ENCODE measurements at places on chromosomes 3 and 15.

DNA sequence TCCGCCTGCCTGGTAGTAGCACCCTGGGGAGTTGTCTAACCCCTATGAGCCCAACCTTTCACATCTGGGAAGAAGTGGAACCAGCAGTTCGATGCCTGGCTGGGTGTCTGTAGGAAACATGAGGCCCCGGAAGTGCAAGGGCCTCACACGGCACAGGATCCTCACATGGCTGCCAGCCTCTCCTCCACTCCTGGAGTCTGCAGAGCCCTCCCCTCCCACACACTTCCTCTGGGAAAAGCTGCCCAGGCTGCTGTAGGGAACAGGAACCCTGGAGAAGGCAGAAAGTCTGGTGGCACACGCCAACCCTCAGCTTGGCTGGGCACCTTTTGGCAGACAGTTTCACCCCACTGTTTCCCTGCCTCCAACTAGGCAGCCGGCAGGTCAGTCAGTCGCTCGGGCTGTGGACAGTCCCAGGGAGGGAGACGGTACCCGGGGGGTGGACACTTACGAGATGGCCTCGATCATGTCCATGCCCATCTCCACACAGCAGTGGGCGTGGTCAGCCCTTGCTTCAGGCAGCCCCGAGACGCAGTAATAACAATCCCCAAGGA lies 118.4 kb downstream of the ADCY5 start:
- DNase-seq, result no peak

GRCh38 chr3:60935709-60936108 lies 315.5 kb downstream of the FHIT start:
- DNase-seq, result no peak

DNA sequence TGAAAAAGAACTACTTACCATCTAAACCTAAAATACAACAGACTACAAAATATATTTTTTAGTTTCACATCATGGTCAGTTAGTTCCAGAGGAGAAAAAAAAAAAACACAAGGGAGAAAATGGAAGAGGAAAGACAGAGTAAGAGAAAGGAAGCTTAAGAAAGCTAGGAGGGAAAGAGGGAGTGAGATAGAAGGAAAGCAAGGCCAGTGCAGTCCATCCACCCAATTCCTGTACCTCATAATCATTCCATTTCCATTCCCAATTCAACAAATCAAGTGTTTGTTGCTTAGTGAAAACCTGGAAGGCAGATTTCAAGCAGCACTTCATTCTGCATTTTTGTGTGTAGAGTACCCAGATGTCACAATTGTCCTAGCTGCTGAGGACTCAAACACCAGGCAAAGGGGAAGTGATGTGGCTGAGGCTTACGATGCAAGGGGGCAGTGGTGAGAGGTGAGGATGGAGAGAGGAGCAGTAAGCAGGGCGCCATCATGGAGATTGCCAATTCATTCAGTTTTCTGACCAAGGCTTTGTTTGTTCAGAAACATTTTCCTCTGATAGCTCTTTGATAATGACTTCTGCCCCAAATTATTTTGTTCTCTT lies 83.6 kb upstream of the GSK3B start:
- DNase-seq, result no peak

DNA sequence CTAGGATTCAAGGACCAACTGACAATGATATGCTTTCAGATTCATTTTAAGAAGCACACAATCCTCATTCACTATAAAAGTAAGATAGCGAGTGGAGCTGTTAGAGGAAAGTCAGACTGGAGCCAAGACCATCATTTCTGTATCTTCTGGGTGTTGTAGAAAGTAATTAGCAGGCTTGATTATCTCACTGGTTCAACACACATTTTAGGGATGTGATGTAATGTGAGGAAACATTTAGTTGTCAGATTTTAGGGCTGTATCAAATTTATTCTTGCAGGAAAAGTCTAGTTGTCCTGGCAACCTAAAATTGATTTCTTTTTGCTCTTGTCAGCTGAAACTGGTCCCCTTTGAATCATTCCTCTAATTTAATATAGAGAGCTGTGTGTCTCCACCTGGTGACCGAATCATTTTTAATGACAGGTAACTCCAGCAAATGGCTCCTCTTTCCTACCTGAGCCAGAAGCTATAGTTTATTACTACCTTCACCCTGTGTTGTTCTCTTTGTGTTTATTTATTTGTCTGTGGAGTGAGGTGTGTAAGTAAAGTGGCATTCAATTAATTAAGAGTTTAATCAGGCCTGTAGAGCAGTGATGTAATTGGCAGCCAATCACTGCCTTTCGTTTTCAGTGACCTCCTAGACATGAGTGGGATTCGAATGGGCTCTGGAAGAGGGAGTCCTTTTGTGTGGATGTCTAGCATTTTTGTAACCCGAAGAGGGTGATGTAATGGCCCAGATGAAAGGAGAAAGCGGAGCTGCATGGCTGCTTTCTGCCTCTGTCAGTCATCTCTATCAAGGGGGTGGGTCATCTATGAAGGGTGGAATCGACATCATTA lies 125.8 kb downstream of the LPP start:
- DNase-seq, result no peak

GRCh38 chr3:129065016-129065719 lies 4.6 kb downstream of the GP9 start:
- no peak for DNase-seq

DNA sequence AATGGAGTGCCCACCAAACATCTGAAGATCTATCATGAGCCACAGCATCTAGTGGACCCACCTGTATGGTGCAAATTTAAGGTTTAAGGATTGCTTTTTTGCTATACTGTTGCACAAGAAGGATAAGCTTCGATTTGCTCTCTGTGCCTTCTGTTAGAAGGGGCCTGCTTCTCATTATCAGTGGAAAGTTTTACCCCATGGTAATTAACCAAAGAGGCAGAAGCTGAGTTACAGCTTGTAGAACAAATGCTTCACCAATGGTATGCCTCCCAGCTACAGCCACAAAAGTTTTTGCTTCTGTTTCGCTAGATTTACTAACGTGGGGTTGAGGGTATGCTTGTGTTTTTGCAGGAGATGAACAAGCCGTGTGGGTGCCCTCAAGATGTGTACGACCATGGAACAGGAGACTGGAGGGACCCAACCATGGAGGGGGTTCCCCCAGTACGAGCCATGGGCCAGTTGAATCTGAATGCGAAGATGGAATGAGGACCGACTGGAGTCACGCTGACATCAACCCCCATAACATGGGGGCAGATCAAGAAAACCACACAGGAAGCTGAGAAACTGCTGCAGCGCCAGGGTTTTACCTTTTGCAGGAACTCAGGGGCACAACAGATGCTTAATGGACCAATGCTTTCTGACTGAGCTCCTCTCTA lies 43.5 kb downstream of the ACAD9 start:
- DNase-seq, result no peak

GRCh38 chr15:92480361-92480760 lies 86.7 kb downstream of the ST8SIA2 start:
- DNase-seq, result no peak

DNA sequence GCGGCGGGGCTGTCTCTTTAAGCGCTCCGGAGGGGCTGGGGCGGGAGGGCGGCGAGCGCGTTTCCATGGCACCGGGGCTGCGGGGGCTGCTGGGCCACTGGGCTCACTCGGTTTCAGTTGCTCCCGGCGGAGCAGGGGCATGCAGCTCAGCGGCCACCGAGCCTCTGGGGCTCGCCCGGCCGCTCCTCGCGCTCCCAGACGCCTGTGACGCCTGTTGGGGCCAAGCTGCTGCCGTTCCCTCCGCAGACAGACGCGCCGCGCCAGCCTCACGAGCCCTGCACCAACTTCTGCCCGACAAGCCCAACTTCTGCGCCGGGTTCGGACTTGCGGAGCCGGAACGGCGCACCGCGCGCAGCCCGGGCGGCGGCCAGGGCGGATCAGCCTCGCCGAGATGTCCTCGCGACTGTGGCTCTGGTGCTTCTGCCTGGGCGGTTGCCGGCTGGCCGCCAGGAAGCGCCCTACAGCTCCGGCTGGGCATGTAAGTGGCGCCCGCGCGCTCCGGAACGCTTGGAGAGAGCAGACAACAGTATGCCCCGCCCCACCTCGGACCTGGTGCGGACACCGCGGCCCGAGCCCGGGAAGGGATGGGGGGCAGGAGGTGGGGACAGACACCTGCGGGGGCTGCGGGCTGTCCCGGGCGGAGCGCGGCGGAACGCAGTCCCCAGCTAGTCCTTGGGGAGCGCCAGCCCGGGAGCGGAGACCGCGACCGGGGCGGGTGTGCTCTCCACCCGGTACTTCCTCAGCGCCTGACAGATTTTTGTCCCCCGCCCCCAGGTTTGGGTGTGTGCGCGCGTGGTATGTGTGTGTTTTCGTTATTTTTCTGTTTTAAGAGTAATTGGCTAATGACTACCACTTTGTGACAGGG lies 154.1 kb upstream of the GOLIM4 start:
- DNase-seq, result no peak
